Stimulated activated CD4-positive, alpha-beta T cell treated with anti-CD3 and anti-CD28 coated beads, Interleukin-4, amount 100 ng/mL, for 48 hours (primary cell): ENCODE measurements at places on chromosomes 3 and 15.

DNA sequence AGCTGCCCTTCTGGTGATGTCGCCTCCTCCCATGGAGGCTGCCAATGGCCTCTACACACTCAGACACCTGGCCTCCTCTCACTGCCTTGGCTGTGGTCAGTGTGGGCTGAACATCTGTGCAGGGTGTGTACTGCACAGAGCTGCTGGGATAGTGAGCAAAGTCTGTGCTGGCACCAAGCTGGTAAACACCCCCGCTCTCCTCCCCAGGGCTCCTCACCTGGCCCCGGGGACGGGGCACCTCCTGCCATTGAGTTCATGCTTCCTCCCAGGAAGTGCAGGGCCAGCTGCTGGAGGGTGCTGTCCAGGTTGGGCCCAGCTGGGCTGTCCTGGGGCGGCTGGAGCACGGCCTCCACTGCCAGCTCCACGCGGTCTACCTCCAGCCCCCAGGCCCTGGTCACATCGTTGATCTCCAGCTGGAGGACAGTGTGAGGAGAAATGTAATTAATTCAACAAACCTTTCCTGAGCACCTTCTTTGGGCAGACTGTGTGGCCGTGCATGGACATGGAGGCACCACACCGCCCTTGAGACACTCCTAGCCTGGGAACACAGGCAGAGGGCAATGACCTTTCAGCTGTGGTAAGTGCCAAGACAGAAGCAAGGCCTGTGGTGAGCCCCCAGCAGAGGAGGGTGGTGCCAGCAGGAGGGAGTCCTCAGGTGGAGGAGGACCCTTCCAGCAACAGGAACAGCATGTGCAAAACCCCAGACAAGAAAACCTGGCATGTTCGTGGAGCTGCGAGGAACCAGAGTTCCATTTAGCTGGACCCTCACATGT lies 6.8 kb downstream of the STOML1 start:
- no peak for DNase-seq

DNA sequence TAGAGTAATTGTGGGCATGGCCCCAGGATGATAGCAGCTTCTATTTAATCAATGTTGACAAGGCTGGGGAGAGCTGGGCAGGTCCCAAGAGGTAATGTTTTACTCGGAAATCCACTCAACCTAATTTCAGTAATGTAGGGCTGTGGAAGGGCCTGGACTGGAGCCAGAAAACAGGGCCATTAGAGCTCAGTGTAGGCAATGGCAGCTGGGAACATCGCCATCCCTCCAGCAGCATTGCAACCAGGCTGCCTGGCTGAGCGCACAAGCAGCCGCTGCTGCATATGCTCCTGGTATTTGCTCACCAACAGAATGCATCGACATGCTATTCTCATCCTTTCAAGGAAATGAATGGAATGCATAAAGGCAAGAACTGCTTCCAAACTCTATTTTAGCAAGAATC lies 90.0 kb downstream of the GAP43 start:
- no peak for DNase-seq

DNA sequence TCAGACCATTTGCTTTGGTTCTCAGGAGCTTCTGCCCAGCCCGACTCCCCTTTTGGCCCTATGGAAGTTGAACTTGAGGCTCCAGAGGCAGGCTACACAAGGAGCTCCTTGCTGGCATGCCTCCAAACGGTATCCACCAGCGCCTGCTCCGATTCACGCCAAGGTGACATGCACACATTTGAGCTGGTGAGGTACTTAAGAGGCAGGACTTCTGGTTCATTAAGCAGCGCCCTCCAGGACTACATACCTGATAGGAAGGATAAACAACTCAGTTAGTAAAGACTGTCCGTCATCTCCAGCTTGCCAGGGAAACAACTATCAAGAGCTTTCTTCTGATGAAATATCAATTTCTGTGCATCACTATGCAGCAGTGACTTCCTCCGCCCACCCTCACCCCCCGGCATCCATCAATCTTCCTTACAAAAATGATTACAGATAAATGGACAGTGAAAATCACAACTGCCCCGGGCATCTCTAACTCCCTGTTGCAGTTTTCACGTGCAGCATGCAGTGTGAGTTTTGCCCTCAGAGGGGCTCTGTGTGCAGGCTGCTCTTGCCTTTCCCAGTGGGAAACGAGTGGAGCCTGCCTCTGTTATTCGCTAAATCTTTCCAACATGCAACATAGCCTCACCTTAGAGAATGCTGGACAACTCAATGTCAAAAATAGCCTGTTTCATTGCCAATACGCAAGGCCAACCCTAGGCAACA lies 122.9 kb downstream of the ARRDC4 start:
- DNase-seq = no peak

DNA sequence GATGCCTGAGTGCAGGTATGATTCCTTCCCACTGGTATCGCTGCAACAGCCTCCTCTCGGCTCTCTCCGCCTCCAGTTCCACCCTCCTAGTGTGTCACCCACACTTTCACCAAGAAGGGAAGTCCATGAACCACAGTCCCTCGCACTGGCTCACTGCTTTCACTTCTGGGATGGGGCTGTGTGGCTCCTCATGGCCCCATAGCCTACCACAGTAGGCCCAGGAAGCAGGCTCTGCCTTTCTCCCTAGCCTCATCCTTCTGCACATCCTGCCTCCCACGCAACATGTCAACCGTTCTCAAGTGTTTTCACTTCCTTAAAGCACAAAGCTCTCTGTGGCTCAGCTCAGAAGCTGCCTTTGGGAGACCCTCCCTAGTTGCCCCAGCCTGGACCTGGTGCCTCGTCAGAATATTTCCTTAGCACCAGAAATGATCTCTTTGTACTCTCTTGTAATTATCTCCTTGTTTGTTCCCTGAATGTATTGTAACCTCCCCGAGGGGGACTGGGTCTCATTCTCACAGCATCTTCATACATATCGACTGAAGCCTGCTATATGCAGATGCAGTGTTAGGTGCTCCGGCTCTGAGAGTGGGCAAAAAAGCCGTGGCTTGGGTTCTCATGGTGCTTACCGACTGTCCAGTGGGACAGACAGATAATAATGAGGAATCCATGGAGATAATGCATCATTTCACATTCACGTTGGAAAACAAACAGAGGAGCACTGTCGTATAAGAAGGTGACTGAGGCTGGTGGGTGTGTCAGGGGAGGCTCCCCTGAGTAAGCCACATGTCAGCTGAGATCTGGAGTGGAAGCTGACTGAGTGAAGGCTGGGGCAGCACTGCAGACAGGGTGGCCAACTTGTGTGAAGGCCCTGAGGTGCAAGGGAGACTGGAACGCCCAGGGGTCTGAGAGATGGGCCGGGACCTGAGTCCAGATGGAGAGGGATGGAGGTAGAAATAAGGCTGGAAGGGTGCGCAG lies 107.1 kb downstream of the DGKG start:
- DNase-seq = peak; percentile 16

- DNase-seq = no peak
These were observed 102.0 kb downstream of the SST start for GRCh38 chr3:187568171-187568570.

DNA sequence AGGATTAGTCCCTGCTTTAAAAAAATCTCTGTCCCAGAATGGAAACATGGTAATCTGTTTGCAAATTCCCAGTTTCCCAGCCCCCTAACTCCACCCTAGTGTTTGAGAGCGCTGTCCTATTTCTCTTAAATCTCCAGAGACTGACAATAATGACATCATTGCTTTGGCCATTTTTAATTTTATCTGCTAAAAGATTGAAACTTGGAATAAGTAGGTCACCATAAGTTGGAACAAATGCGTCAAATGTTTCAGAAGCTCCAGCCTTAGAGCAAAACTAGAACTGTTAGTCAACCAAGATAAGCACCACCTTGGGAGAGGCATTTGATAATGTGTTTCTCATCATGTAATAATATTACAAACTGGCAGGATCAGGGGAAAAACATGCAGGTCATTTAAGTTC lies 25.7 kb upstream of the MB21D2 start:
- no peak for DNase-seq
